AG04449 (cell line): ENCODE measurements at places on chromosomes 3 and 15.

DNA sequence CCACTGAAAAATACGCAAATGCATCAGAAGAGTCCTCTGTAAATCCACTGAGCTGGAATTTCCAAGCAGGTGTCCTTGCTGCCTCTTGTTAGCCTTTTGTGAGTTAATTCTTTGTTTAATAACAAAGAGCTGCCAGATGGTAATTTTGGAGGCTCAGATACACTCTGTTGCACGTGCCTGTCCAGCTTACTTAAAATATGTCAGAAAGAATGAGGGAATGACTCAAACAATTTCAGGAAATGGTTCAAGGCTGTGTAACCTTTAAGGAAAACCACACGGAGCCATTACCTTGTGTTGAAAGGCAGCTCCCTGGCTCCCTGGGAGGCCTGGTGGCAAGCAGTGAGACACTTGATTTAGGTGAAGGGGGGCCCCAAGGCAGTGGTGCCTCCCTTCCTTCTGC is 302.2 kb upstream of the CTDSPL start:
- DNase-seq, result no peak

- DNase-seq, result no peak
Observed at GRCh38 chr15:78055919-78056713, 21.4 kb downstream of the TBC1D2B start.

DNA sequence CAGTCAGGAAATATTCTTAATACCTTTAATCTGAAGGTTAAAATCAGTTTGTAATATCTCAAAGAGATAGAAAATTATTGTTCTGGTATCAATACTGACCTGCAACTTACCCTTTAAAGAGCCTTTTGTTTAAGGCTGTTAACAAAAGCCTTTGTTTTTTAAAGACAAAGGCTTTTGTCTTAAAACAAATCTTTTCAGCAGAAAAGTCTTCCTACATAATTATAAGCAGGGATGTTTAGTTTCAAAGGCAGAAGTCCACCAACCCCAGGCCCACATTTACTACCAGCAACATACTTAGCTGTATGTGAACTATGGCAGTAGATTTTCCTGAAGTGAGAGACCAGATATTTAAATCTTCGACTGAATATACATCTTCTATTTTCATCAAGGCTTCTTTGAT is 36.2 kb downstream of the SLC30A4 start:
- DNase-seq, result no peak

DNA sequence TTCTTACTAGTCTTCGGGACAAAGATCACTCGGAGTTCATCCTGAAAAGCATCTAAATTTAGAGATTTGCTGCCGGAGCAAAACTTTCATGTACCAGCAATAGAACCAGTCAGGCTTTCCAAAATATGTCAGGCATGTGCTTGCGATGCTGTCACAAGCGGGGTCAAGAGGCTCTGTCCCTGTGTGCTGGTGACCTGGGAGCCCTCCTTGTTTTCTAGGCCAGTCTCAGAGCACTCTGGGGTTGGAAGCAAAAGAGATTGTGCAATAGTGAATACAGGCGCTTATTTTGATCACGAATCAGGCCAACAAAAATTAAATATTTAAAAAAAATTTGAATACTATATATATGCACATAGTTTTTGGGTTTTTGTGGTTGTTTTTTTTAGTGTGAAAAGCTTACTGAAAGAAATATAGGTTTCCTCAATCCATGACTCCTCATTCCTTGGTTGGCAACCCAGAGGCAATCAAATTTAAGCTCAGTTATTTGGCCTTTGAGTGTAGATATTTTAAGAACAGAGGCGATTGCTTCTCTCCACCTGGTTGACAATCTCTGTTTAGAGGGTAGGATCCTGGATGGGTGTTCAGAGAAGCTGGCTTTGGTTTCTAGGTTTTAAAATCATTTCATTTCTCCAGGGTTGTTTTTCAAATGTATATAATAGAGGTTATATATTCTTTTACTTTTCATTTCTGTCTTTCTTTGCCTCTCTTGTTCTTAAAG is 8.4 kb upstream of the KLHL24 start:
- no peak for DNase-seq
